ELR (cell line): ENCODE measurements at places on chromosomes 4 and X.

GRCh38 chrX:38985375-38985774 is 184.1 kb downstream of the MID1IP1 start:
- DNase-seq: peak; percentile 56

DNA sequence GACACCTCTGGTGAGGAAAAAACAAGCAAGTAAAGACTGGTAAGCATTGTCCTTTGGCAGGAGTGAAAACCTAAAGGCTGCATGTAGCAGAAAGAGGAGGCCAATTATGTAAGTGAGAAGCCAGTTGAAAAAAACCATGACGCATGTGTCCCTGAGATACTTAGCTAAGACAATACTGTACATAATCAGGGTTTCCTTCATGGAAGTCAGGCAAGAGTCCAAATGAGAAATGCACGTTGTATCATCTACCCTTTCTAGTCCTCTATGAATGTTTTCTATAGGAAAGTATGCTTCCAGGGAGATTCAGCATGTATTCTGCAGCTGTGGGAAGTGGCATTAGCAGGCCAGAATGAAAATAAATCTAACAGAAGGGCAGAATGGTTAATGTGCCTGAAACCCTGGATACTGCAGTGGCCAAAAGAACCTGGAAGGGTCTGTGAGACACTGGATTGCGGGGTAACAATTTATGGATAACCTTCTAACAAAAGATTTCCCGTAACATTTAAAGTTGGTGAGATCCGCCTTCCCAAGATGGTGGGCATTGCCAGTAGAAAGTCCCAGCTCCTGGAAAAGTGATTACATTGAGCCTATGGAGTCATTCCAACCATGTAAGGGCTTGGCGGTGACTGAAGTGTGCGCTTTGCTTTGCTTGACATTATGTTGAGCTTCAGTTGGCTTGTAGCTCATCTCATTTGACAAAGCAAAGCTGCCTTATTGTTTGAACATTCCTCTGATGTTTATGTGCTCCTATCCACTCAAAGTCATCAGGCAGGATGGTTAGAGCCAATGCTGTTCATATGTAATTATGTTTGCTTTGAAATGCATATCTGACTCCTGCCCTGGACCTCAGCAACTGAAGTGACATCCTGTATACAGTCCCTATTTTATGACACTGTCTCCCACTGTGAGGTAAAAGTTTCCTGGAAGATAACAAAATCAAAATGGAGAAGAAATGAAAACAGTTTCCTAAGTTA is 200.4 kb downstream of the ARHGAP24 start:
- DNase-seq: no peak

DNA sequence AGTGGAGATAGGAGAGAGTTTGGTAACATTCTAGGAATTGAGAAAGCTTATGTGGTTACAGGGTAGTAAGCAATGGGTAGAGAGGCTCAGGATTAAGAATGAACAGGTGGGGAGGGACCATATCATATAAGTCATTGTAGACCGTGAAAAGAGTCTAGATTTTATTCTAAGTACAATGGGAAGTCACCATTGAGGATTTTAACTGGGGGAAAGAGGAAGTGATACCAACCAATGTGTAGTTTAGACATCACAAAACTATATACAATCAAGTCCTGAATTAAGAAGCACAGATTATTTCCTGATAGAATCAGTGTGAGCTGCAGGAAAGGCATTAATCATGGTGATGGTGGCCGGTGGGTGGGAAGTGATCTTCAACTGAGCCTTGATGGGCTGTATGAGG is 178.3 kb upstream of the ZIC3 start:
- no peak for DNase-seq

- no peak for DNase-seq
Observed at GRCh38 chrX:131729295-131729694, 185.4 kb downstream of the OR13H1 start.

GRCh38 chrX:24774650-24775049 is 80.9 kb downstream of the POLA1 start:
- no peak for DNase-seq

DNA sequence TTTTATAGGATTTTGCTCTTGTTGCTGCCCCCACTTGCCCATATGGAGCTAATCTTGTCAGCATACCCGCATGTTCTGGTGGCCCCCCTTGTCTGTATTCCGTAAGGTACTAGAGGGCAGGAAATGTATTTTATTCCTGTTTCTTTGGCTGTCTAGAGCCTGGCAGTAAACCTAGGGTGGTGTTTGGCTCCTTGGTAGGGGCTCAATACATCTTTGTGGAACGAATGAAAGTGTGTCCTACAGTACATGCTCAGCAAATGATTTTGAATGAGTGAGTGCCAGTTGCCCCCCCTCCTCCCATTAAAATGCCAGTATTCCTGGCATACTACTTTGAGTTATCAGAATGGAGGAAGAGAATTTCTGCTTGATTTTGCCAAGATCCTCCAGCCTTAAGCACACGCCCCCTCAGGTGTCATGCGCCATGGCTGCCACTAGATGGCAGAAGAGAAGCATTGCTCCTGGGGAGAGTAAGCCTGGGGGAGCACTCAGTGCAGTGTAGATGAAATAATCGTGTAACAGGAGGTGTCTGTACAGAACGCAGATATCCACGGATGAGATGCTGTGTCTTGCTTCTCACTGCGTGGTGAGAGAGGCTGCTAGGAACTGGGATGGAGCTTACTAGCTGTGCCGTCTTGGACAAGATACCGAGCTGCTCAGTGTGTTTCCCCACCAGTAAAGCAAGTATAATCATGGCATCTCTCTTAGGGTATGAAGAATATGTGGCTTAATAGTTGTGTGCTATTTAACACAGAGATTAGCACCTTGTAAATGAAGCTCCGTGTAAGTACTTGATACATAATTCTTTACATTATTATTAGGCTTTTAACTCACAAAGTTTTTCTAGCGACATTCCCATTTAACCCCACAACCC is 17.2 kb upstream of the RNF212 start:
- peak; percentile 68 for DNase-seq

- peak; percentile 44 for DNase-seq
Observed at GRCh38 chr4:82360298-82361177, 13.3 kb downstream of the HNRNPD start.

DNA sequence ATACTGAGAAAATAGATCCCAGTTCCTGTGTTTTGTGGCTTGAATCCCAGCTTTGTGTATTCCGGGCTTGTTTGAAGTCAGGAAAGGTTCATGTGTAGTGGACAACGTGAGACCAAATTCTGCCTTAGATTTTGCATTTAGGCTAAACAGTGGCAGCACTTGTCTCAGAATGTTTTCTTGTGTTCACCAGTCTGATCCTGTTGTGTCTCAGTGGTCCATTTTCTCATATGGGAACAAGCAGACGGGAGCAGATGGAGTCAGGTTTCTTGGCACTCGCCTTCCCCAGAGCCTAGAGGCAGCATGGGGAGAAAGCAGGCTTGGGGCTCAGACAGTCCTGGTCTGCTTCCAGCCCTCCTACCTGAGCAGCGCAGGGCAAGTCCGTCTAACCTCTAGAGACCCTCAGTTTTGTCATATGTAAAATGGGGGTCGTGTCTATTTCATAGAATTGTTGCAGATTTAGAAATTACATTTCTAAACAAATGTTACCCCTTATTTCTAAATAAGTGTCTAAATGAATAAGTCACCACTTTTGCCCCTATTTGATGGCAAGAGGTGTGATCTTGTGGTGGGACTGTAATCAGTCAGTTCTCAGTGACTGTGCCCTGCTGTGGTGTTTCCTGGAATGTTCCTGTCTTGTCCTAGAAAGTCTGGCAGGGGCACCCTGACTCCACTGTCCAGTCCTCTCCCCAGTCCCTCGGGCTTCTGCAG is 28.3 kb upstream of the MSANTD1 start:
- DNase-seq: no peak

DNA sequence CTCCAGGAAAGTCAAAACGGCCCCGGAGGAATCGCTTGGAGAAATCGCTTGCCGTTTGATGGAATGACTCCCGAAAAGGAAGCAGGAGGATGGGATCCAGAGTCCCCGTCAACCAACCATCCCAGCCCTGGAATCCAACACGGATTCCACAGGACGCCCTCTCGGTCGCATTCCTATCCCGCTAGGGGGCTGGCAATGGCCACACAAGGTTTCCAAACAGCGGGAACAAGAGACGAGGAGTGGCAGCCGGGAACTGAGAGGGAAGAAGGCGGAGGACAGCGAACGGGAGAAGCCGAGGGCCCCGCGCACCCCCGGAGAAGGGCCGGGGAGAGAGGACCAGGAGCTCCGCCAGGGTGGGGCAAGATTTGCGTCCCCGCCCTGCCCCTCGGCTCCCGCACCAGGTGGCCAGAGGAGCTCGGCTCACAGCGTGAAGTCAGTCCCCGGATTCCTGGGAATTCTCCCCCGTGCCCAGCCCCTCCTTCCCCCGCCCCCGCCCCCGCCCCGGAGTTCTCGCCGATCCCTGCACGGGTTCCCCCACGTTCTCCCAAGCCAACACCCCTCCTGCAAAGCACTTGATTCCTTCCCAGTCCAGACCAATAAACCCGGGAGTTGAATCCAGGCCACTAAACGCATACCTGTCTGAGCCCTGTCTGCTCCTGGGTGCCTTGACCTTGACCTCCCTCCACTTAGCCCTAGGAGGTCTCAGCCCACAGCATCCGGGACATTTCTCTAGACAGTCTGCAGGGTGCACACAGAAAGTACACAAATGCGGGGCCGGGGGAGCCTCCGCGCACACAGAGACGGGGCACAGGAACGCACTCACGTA is 1.4 kb downstream of the PDZD4 start:
- peak; percentile 11 for DNase-seq

DNA sequence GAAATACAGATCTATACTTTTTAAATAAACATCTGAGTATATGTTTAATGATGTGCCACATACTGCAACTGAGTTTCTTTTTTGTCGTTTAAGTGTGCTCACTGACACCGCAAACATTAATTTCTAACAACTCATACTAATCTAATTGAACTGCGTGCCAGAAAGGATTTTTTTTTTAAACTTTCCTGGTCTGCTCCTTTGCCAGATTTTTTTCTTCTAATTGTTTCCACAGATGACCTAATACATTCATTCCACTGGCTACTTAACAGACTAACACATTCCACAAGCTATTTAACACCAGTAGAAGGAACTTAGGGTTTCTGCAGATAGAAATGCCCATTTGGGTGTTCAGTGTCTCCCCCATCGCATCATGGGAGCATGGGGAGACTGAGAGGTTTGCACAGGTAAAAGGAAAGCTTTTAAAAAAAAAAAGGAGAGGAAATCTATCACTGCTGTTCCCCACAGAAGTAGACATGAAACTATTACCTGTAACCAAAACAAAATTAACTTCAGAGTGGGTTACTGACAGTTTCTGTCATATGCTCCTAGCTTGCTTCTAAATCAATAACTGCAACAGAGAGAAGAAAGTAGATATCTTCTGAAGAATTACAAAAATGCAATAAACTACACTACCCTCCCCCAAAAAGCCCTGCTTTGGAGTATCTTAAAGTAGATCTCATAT is 31.6 kb downstream of the SH3KBP1 start:
- no peak for DNase-seq

DNA sequence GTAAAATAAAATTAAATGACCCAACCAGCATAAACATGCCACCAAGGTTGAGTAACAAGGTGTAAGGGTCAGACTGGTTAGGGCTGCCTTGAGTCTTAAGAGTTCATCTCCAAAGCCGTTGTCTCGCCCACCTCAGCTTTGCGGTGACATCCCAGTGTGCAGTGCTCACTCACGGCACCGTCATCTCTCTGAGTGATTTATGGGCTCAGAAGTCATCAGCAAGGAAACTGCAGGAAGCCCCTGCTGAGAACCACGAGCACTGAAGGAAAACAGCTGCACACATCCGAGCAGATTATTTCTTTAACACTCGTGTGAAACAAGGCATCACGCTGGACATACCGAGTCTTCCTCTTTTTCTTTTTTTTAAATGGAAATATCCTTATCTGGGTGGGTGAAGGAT is 411.1 kb downstream of the TRIML1 start:
- no peak for DNase-seq

GRCh38 chrX:51215266-51215665 is 117.4 kb upstream of the NUDT10 start:
- DNase-seq: peak; percentile 0

- no peak for DNase-seq
Observed at GRCh38 chr4:23660865-23661264, 229.0 kb downstream of the PPARGC1A start.

DNA sequence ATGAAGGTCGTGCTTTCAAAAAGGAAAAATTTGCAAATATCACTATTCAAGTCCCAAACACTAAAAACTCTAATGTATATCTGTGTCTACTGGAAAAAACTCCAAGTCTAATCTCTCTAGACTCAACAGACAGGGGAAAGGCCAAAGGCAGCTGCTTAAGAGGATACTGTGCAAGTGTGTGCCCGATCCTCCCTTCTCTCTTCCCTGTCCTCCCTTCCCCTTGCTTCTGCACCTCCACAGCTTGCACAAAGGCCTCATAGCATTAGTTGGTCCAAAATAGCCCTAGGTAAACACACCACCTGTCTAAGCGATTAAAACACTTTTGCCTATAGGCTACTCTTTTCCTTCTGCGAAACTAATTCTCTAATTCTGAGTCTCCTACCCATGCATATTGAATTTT is 10.6 kb downstream of the C4orf54 start:
- no peak for DNase-seq

- peak; percentile 84 for DNase-seq
Observed at GRCh38 chrX:155767051-155767875, 113.9 kb upstream of the VAMP7 start.

- no peak for DNase-seq
Observed at GRCh38 chrX:109880629-109881028, 122.3 kb upstream of the TMEM164 start.

- DNase-seq: no peak
Observed at GRCh38 chrX:112786076-112786475, 54.6 kb downstream of the AMOT start.

- no peak for DNase-seq
Observed at GRCh38 chr4:70303090-70303489, 31.7 kb upstream of the CABS1 start.

- DNase-seq: no peak
Observed at GRCh38 chr4:3816983-3817960, 51.1 kb downstream of the ADRA2C start.

- no peak for DNase-seq
Observed at GRCh38 chr4:168839758-168840391, 170.2 kb downstream of the CBR4 start.

- no peak for DNase-seq
Observed at GRCh38 chr4:140710908-140711622, 45.1 kb downstream of the TBC1D9 start.

GRCh38 chrX:46506076-46506475 is 39.1 kb downstream of the ZNF674 start:
- no peak for DNase-seq

DNA sequence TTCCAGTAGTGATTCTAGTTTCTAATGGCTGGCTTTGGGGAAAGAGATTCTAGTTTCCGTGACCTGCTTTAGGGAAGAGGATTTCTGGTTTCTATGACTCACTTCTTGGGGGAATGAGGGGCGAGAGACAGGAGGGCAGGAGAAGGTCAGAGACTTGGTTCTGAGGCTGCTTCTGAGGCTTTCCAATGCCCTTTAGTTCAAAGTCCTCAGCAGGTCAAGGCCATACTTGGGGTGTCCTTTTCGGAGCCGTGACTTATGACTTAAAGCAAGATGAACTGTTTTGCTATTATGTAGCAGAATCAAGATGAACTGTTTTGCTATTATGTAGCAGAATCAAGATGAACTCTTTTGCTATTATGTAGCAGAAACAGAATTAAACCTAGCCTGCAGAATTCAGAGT is 52.2 kb upstream of the TLR3 start:
- no peak for DNase-seq
